PC-9 (cell line): ENCODE measurements at places on chromosomes 13 and 19. TPM values are rescaled to one million over a fixed set of nuclear protein-coding genes. Genes with fewer than 3 reads are reported as not detected.

The RASIP1 gene
- total RNA-seq, result 1.3 and 1.4 TPM in 2 replicates

The ZNF83 gene
- total RNA-seq, result 54.6 and 60.6 TPM in 2 replicates

The FCER2 gene
- total RNA-seq, result not detected in 2 replicates

The COX7A1 gene
- total RNA-seq, result not detected in 2 replicates

The MAP4K1 gene
- 3.5 and 6.8 TPM in 2 replicates for total RNA-seq

The CELF5 gene
- total RNA-seq, result 0.20 and 0.48 TPM in 2 replicates

DNA sequence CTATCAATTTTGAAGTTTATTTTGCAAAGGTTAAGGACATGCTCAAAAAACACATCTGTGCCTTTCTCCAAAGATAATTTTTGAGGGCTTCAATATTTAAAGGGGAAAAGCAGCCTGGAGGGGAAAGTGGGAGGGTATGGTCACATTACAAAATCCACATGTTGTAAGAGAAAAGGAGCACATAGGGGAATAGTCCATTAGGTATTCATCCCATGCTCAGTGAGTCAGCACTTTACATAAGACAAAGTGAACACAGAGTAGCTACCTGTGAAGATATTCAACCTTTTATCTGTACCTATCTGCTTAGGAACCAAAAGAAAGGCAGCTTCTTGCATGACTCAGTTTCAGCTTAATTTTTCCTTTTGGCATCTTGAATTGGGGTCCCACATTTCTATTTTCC is 932.0 kb downstream of the SLITRK6 start:
- no peaks in the 10 kb centered on the region for H3K36me3 ChIP-seq

DNA sequence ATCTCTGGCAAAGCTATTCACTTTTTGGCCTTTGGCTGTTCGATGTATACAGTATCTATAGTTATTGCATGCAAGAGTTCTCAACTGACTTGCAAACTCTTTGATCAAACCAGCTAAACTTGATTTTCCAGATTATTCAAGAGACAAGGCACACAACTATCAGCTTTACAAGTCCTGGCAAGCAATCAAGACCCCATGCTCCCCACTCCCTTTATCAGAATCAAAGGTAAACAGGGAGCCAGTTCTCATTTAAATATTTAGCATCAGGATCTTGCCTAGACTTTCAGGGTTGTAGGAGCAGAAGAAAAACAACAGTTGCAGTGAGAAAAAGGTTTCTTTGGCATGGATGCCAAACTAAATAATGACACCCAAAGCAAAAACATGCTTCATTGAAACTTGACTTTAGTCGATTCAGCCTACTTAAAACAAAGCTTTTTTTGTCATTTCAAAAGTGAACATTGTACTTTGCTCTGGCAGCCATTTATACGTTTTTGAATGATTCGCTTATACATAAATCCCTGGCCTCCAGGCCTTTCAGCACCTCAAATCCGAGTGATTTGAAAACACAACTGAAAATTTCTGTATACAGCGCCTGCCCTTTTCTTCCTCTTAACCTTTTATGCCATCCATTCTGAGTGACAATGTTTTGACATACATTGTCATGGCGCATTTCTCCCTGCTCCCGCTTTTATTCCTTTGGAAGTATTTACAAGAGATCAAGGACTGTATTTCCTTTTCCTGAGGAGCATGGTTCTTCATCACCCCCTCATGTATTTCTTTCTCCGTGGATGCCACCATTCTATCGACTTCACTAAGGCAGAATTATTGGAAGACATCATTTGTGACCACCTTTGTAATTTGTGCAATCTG is 340.8 kb downstream of the KLF5 start:
- no peaks in the 10 kb centered on the region for H3K27me3 ChIP-seq
- no peaks in the 10 kb centered on the region for H3K36me3 ChIP-seq
- H3K4me3 ChIP-seq, result no peak overlapping the region
- peaks cover 34% of the 10 kb centered on the region for H3K4me1 ChIP-seq
- H3K27ac ChIP-seq, result peak overlapping the region; percentile 67

DNA sequence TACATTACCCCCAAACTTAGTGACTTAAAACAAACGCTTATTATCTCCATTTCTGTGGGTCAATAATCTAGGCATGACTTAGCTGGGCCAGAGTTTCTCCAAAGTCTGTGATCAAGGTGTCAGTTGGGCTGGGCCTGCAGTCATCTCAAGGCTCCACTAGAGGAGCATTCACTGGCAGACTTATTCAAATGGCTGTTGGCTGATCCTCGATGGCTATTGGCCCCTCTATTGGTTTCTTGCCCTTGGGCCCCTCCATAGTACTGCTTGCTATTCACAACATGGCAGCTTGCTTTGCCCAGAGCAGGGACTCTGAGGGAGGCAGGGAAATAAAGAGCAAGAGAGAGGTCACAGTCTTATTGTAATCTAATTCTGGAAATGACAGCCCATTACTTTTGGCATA is 57.6 kb downstream of the RCBTB2 start:
- H3K4me3 ChIP-seq, result no peak overlapping the region
- H3K36me3 ChIP-seq, result no peaks in the 10 kb centered on the region
- H3K27ac ChIP-seq, result no peak overlapping the region
- H3K4me1 ChIP-seq, result no peaks in the 10 kb centered on the region
- H3K27me3 ChIP-seq, result no peaks in the 10 kb centered on the region

DNA sequence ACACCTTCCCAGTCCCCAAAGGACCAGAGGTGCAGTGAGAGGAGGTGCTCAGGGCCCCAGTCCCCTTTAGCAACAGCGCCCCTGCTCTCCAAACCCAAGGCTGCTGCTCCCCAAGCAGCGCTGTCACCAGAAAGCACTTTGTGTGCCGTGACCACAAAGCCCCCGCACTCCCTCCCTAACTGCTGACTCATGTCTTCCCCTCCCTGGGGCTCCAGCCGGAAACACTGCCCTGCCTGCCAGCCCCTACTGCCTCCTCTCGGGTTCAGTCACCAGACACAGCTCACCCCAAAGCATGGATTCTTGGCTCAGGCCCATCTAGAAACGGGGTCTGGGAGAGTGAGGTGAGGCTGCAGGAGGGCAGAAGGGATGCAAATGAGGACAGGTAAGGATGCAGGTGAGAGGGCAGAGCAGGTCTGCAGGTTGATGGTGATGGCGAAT is 4.9 kb upstream of the TNFSF14 start:
- peak; percentile 75 for DNase-seq
- no peaks in the 10 kb centered on the region for H3K27me3 ChIP-seq
- H3K4me3 ChIP-seq, result peak overlapping the region; percentile 38; the same call in 1 of the 2 replicates
- H3K4me1 ChIP-seq, result peaks cover 38% of the 10 kb centered on the region

DNA sequence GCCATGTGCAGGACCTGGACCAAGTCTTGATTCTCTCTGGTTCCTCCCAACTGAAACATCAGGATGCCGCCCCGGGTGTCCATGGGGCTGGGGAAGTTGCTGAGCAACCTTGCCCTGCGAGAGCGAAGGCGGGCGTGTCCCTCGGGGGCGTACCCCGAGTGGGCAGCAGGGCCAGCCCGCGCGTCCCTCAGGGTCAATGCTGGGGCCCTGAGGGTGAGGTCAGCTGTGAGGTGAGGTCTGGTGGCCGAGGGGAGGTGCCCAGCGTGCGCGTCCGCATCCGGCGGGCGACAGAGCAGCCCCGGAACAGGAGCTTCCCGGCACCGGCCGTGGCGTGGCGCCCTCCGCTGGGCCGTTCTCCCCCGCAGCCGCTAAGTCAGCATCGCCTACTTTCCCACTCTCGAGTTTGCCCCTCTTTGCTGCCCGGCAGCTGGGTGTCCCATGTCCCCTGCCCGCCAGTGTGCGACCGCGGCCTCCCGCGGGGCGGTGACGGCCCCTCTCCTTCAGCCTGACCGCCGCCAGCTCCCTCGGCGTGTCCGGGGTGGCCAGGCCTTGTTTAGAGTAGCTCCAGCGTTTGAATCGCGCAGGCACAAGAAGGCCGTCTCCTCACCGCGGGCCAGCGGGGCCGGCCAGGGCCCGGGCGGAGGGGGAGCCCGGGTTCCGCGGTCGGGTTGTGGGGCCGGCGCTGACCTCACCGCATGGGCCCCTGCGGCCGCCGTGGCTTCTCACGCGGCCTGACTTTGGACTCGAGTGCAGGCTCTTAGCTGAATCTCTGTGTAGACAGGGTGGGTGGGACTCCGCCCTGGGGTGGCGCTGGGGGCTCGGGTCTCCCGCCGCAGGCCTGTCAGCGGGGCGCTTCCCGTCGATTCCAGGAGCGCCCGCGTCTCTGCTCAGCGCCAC is 33.0 kb downstream of the GJA3 start:
- H3K27me3 ChIP-seq, result no peaks in the 10 kb centered on the region
- H3K36me3 ChIP-seq, result no peaks in the 10 kb centered on the region
- peak overlapping the region; percentile 72 for H3K4me3 ChIP-seq
- peak overlapping the region; percentile 65 for H3K27ac ChIP-seq
- H3K4me1 ChIP-seq, result 0 out of 2 replicates have a peak, but pooled peaks cover 10% of the 10 kb centered on the region
- DNase-seq, result peak; percentile 62

DNA sequence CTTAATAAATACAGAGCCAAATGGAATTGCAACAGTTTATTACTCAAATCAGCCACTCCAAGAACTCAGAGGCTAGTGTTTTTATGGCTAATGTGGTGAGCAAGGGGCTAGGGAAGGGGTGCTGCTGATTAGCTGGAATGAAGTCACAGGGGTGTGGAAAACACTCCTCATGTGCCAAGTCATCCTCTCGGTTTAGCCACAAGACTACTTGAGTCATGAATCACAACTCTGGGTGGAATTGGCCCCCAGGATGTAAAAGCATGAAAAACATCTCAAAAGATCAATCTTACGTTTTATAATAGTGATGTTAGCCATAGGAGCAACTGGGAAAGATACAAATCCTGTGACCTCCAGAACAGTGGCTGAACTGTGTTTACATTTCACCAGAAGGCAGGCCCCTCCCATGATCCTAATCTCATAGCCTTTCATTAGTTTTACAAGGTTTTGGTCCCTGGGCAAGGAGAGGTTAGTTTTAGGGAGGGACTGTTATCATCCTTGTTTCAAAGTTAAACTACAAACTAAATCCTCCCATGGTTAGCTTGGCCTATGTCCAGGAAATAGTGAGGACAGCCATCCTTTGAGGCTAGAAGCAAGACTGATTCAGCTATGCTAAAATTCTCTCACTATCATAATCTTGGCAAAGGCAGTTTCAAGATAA is 2020.1 kb upstream of the PCDH20 start:
- H3K4me1 ChIP-seq, result no peaks in the 10 kb centered on the region
- H3K27ac ChIP-seq, result peak overlapping the region; percentile 17; the same call in 1 of the 2 replicates
- no peaks in the 10 kb centered on the region for H3K36me3 ChIP-seq
- DNase-seq, result peak; percentile 40
- no peaks in the 10 kb centered on the region for H3K27me3 ChIP-seq
- no peak overlapping the region for H3K4me3 ChIP-seq

DNA sequence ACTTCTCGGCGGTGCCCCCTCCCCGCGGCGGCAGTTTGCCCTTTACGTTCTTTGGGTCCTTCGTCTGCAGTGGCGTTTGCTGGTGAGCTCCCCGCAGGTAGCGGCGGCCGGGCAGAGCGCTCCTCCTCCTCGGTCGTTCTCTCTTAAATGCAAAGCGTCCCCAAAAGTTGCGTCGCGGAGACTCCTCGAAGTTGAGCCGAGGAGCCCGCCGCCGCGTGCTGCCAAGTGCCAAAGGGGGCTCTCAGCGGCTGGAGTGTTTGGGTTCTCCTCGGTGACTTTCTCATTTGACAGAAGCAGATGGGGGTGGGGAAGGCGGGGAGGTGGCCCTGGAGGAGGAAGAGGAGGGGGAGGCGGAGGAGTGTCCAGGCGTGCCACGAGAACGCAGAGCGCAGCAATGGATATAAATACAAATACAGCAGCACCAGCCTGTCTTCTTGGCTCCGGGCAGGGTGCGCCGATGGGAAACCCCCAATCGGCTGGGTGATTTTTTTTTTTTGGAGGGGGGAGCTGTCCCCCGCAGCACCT is at the start of gene SOX21:
TSS of gene SOX21 (minus strand) at position 259 of the 525 bp plus-strand sequence. CDS start 496 bp downstream, outside the sequence.
- no peak for DNase-seq
- no peak within 1 kb of the TSS for H3K27ac ChIP-seq
- no peak within 1 kb of the TSS for H3K4me3 ChIP-seq
- H3K36me3 ChIP-seq, result no peaks in the 10 kb centered on the region
- H3K4me1 ChIP-seq, result no peaks in the 10 kb centered on the region
- H3K27me3 ChIP-seq, result peaks cover 47% of the 10 kb centered on the region

DNA sequence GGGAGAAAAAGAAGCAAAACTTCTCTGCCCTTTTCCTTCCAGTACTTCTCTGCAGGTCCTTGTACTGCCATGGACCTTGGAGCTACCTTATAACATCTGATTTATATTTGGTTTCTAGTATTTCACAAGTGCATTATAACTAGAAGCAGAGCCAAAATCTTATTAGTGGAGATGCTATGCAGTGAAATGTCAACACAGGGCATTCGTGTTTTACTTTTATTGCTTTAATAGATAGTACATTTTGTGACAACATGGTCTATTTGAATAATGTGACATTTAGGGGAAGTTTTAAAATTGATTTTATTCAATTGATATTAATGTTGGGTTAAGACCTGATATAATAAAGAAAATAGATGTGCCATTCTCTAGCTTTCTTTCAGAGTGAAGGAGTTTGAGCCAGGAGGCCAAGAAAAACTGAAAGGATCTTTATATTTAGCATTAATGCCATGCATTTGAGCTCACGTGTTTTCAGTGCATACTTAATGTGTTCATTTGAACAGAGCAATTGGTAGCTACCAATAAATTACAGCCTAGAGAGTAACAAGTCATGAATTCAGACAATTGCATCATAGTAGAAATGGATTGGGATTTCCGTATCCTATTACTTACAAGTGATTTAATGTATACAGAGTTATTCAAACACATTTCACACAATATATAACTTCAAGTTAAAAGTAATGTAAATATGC is 863.8 kb downstream of the GPC5 start:
- no peak overlapping the region for H3K27ac ChIP-seq
- H3K4me3 ChIP-seq, result no peak overlapping the region
- DNase-seq, result no peak

GRCh38 chr13:99654076-99654475 is 152.8 kb downstream of the TM9SF2 start:
- no peak overlapping the region for H3K4me3 ChIP-seq
- no peak for DNase-seq
- no peaks in the 10 kb centered on the region for H3K36me3 ChIP-seq

DNA sequence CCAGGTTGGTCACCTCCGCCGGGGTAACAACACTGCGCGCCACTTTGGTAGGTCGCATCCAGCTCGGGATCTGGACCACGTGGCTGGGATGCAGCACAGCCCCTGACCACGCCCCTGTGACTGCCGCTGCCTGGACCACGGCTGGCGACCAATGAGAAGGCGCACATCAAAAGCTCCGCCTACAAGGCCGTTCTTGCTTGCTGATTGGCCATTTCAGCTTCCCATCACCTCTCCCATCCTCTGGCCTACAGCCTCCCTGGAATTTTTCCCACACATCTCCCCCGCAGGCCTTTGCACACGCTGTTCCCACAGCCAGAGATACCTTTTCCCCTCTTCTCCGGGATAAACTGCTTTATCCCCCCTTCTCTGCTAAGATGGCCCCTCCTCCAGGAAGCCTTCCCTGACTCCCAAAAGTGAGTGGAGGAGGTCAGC is 12.5 kb upstream of the MAP1S start:
- no peak overlapping the region for H3K27ac ChIP-seq
- no peaks in the 10 kb centered on the region for H3K36me3 ChIP-seq
- no peaks in the 10 kb centered on the region for H3K27me3 ChIP-seq
- peaks cover 8% of the 10 kb centered on the region for H3K4me1 ChIP-seq

GRCh38 chr19:611481-611868 is 21.8 kb downstream of the HCN2 start:
- no peaks in the 10 kb centered on the region for H3K36me3 ChIP-seq
- no peak overlapping the region for H3K27ac ChIP-seq
- no peaks in the 10 kb centered on the region for H3K4me1 ChIP-seq
- H3K27me3 ChIP-seq, result no peaks in the 10 kb centered on the region
- no peak overlapping the region for H3K4me3 ChIP-seq
